ENCODE measurements at places on chromosomes 3 and 15. TPM values are rescaled to one million over a fixed set of nuclear protein-coding genes. Genes with fewer than 3 reads are reported as not detected.

Gene SERPINI2
- not detected for total RNA-seq

Gene OXNAD1
- 8.1 TPM for total RNA-seq

Gene PLSCR4
- 4.6 TPM for total RNA-seq

Gene LRTM1
- not detected for total RNA-seq

Gene GALNT15
- total RNA-seq: 0.03 TPM

Gene TM6SF1
- total RNA-seq: 0.10 TPM

Gene WNT5A
- 0.73 TPM for total RNA-seq

Gene STRC
- total RNA-seq: 0.09 TPM

Gene MAPK6
- 48.2 TPM for total RNA-seq

Gene GOLGA8J
- total RNA-seq: not detected

Gene OR4F15
- total RNA-seq: not detected

Gene SEMA5B
- total RNA-seq: 0.29 TPM

Gene CFAP20DC
- total RNA-seq: 2.3 TPM

Gene UPK1B
- total RNA-seq: 10.7 TPM

Gene SCG5
- 2.1 TPM for total RNA-seq

Gene COLQ
- 0.43 TPM for total RNA-seq

Gene LYZL4
- total RNA-seq: not detected

Gene FBXO40
- total RNA-seq: not detected

Gene SLC25A20
- 10.8 TPM for total RNA-seq

Gene CMTM7
- 30.5 TPM for total RNA-seq

Gene CCDC39
- total RNA-seq: not detected

Gene STRIT1
- total RNA-seq: not detected

Gene ZNF609
- total RNA-seq: 23.6 TPM

Gene HRG
- not detected for total RNA-seq

Gene CALML4
- 9.3 TPM for total RNA-seq

Gene NR2F2
- 27.1 TPM for total RNA-seq

Gene BNC1
- 0.52 TPM for total RNA-seq

Gene CYP1A2
- not detected for total RNA-seq

Gene STAC
- 2.6 TPM for total RNA-seq

Gene HACD3
- 143 TPM for total RNA-seq

Gene C3orf49
- total RNA-seq: not detected

Gene GRK7
- not detected for total RNA-seq

Gene SPTBN5
- total RNA-seq: 0.09 TPM

Gene TADA3
- 55.9 TPM for total RNA-seq

Gene ETFA
- total RNA-seq: 267 TPM

Gene HCLS1
- total RNA-seq: 0.45 TPM

Gene TICRR
- 14.0 TPM for total RNA-seq

Gene CFAP161
- not detected for total RNA-seq

Gene ALG1L2
- not detected for total RNA-seq

Gene ADGRG7
- not detected for total RNA-seq
